ENCODE measurements at places on chromosomes 2 and 18. TPM values are rescaled to one million over a fixed set of nuclear protein-coding genes. Genes with fewer than 3 reads are reported as not detected.

Gene ALPP
- total RNA-seq, result not detected

Gene GALR1
- not detected for total RNA-seq

DNA sequence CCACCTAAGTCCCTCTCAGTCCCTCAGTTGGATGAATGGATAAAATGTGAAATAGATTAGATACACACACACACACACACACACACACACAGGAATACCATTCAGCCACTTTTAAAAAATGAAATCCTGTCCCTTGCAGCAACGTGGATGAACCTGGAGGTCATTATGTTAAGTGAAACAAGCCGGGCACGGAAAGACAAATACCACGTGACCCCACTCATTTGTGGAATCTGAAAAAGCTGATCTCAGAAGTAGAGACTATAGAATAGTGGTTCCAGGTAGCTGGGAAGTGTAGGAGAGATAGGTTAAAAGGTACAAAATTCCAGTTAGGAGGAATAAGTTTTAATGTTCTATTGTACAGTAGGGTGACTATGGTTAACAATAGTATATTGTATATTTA, 31.0 kb downstream of the TTC32 start:
- DNase-seq, result no peak

DNA sequence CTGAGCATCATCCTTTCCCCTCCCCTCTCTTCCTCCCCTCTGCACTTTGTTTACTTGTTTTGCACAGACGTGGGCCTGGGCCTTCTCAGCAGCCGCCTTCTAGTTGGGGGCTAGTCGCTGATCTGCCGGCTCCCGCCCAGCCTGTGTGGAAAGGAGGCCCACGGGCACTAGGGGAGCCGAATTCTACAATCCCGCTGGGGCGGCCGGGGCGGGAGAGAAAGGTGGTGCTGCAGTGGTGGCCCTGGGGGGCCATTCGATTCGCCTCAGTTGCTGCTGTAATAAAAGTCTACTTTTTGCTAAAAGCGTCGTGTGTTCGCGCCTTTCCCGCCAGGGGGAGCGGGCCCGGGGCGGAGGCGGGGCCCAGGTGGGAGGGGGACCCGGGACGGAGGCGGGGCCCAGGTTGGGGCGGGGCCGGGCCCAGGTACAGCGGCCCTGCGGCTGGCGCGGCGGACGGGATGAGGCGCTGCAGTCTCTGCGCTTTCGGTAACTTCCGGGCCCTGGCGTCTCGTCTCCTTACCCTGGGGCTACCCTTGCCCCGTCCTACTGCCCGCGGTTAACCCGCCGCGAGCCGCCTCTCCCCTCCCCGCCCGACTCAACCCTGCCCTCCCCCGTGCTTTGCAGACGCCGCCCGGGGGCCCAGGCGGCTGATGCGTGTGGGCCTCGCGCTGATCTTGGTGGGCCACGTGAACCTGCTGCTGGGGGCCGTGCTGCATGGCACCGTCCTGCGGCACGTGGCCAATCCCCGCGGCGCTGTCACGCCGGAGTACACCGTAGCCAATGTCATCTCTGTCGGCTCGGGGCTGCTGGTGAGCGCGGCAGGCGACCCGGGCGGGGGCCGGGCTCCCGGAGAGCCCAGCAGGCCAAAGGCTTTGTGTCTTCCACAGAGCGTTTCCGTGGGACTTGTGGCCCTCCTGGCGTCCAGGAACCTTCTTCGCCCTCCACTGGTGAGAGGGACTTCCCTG, at the start of gene KRTCAP3:
Gene KRTCAP3, plus strand, starts transcription at position 424 of the 962 bp plus-strand sequence. Its CDS starts 32 bp downstream, at position 456.
- DNase-seq, result no peak

DNA sequence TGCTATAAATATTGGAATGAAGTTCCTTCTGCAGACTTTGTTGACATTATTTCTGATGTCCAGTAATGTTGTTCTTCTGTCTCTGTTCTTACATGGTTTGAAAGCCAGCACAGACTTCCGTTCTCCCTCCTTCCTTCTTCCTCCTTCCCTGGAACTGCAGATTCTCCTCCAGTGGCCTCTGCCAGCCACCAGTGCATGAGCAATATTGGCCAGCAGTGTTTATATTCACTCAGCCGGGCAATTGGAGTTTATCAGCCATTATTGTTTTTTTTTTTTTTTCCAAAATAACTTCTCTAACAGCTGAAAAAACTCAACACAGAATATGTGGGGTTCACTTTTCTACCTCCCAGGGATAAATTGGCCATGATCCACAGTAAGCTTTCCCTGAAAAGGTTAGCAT, 86.8 kb downstream of the ADCYAP1 start:
- no peak for DNase-seq

All from NCI-H460 (cell line).